ENCODE measurements at places on chromosomes 3 and 15. TPM values are rescaled to one million over a fixed set of nuclear protein-coding genes. Genes with fewer than 3 reads are reported as not detected.

GRCh38 chr3:50183755-50184154 lies 7.7 kb upstream of the GNAT1 start:
- no peak for DNase-seq

DNA sequence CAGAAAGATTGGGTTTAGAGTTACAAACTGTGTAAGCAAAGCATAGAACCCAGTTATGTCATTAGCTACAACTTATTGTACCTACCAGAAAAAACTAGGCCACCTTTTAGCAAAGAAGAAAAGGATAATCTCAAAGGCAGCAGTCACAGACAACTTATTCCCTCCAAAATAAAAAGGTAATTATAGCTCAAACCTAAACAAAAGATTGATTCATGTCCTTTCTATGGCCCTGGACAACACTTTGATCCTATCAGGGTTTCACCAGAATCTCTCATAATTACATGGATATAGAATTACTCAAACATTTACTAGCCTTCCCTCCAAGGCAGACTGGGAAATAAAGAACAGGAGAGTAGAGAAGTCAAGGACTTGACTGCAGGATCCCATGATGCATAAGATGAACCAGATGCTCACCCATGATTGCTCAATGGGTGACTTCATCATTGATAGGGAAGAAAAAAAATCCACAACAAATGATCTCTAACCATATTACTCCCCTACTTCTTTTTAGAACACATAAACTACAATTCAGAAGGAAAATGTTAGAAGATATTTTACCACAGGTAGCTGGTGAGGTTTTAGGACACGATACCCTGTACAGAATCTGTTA lies 17.4 kb downstream of the DET1 start:
- DNase-seq: no peak

DNA sequence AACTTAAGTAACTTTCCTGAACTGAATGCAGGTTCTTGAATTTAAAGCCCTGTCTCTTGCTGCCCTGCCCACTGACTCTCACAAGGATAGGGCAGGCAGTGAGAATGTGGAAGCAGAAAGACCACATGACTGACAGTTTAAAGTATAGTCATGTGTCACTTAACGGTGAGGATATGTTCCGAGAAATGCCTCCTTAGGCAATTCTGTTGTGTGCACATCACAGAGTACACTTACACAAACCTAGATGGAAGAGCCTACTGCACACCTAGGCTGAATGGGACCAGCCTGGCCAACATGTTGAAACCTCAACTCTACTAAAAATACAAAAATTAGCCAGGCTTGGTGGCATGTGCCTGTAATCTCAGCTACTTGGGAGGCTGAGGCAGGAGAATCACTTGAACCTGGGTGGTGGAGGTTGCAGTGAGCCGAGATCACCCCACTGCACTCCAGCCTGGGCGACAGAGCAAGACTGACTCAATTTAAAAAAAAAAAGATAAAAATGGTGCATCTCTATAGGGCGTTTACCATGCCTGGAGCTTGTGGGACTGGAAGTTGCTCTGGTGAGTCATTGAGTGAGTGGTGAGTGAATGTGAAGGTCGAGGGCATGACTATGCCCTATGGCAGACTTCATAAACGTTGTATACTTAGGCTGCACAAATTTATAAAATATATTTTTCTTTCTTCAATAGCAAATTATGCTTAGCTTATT lies 18.9 kb upstream of the COPG1 start:
- no peak for DNase-seq

DNA sequence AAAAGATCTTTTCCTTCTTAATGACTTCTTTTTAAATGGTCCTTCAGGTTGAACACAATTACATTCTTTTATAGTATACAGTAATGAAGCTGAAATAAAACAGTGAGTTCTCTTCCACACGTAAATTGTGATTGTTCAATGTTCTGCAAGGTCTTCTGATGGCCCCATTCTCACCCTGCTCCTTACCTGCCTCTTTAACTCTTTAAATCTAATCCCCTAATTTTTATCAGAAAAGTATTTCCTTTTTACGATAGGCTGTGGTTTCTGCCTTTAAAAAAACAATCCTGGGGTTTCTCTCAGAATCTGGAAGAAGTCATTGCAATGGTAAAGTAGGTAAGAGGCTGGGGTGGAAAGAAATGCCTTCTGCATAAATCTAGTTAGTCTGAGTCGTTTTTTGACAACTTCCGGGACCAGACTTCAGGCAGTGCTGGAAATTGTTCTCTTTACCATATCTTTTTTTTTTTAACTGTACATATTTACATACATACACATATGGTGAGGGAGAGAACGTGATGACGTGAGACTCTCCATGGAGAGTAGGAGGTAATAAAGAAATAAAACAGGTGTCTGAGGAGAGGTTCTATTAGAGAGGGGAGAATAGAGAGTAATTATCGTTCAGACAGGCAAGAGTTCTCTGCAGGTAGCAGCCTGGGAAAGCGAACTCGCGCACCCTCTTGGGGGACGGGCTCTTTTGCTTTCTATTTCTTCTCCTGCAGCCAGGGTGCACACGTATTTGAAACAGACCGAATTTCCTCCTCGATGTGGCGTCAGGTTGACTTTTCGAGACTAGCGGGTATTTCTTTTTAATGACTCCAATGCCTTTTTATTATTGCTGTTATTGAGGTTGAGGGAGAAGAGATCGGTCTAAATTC lies at the start of gene SIDT1:
SIDT1 (plus strand) TSS at position 730 of the 872 bp plus-strand sequence. CDS start 467 bp downstream, outside the sequence.
- peak; percentile 87 for DNase-seq

- peak; percentile 58 for DNase-seq
Observed at GRCh38 chr15:88476635-88477060, 9.1 kb downstream of the MRPS11 start.

DNA sequence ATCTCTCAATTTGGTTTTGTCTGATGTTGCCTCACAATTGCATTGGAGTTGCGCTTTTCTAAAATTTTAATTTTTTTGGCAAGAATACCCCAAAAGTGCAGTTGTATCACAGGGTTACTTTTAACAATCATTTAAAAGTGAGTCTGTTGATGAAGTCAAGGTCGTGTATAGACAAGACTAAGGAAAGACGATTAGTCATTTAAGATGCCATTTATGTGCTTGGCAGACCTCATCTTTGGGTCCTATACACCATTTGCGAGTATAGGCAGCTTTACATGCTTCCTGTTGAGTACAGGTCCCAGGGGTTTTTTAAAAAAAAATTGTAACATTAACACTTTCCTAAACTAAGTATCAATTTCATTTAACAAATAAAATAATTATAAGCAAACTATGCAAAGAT lies 12.5 kb downstream of the ARNT2 start:
- DNase-seq: no peak

DNA sequence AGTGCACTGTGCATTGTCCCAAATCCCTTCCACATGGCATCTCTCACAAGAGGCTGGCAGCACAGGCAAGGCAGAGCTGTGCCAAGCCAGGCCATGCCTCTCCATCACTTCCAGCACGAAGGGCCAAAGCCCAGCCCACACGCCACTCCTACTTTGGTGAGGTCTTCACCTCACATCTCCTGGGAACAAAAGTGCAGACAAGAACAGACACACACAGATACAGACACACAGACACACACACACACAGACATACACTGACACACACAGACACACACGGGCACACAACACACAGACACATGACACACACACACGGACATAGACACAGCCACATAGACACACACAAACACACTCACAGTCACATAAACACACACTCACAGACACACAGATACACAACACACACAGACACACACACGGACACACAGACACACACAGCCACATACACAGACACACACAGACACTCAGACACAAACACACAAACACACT lies 233.3 kb downstream of the UACA start:
- no peak for DNase-seq

DNA sequence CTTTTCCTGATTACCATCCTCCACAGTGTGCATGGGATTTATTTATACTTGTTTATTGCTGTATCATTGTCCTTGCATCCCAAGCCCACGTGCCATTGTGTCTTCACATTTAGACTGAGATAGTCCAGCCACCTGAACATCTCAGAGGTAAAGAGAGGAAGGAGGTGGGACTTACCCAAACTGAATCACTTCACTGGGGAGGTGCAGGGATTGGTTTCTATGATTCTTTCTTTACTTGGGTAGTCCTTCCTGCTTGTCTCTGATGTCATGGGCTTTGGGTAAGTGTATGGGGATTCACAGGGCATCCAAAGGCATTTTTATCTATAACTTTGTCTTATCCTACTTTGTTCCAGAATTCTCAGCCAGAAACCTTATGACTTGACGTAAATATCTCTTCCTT lies 141.5 kb upstream of the UMPS start:
- DNase-seq: no peak

DNA sequence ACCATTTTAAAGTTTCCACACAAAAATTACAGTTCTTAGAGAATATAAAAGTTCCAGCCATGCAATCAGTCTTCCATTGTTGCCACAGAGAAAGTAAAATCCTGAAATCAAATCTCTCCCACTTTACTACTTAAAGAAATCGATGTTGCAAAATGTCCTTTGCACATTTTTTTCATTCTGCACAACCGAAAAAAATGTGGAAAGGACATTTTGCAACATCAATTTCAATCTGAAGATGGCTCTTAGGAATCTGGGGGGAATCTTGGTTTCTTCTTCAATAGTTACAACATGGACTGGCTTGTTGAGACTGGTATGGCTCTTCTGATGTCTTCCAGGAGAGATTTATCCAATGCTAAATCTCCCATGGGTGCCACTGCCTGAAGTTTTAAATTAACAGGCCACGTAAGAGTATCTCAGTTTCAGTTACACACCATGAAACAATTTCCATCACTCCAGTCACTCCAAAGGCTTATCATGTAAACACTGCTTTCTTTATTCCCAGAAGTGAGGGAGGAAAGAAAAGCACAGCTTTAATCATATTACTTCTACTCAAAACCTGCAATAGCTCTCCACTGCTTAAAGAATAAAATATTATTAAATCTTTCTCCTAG lies 55.8 kb upstream of the CTNNB1 start:
- no peak for DNase-seq

- DNase-seq: no peak
Observed at GRCh38 chr3:112555535-112556170, 6.1 kb downstream of the ATG3 start.

GRCh38 chr3:137071104-137071503 lies 113.3 kb downstream of the IL20RB start:
- no peak for DNase-seq

GRCh38 chr3:25854635-25855034 lies 64.7 kb downstream of the OXSM start:
- DNase-seq: no peak

DNA sequence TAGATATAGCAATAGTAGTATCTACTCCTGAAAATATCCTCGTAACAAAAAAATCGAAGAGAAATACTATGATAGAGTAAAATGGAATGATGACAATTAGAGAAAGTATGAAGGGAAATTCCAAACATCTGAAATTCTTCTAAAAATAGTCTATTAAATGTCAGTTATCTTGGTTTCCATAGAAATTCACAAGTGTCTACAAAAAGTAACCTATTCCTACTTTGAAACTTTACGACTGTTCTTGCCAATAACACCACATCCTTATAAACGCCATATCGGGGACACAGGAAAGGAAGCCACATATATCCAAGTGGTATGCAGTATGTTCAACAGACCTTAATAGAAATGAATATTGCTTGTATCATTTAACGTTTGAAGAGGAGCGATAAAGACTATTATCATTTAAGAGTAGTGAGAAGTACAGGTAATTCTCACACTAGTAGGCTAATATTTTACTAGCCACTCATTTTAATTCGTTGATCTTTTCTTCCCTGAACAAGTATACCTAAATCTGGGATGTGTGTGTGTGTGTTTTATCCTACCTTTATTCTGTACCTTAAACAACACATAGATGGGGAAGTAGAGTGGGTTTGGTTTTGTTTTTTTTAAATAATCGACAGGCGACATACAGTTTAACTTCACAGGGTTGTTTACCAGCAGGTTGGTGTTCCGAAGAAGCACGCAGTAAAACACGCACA lies 1.2 kb downstream of the GPR176 start:
- no peak for DNase-seq

DNA sequence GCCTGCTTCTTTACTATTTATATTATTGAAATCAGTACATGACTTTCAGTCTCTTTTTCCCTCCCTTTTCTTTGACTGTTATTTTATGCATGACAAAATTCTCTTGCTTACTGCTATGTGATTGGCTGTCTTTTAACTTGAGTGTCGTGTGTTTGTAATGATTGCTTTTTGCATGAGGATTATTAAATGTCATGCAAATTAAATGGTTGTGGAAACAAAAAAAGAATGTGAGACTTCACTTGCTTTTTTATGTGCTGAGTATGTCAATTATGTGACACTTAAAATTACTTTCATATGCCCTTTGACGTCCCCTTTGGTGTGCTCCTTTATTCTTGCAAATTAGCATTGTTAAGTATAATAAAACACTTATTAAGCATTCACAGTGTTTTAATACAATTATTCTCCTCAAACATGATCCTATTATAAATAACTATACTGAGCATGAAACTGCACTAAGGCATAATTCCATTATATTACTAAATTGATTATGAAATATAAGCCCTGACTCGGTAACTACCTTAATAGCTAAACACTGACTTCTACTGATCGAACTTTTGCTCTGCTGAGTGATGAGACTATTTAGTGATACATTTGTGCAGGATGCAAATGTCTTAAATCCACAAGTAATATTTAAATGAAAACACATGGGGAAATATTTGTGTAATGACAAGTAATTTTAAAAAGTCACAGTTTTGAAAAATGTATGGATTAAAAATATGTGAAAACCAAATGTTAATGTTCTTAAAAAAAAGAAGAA lies 401.7 kb downstream of the NLGN1 start:
- DNase-seq: no peak

GRCh38 chr15:39682366-39682765 lies 100.3 kb downstream of the FSIP1 start:
- no peak for DNase-seq

DNA sequence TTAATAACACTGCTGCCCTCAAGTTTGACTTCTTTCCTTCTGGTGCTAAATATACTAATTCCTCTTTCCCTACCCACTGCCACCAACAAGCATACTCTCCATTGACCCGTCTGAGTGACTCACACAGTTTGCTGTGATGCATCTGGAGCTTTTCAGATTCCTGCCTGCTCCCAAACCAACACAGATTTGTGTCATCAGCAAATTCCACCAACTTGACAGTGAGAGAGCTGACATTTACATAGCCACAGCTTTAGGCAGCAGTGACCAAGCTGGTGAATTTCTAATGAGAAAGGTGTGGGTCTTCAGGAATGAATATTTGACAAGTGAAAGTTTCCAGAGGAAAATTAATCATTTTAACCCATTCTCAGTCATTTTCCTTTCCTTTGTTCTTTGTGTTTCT lies 96.5 kb upstream of the PRICKLE2 start:
- no peak for DNase-seq

GRCh38 chr15:81152799-81153198 lies 18.7 kb downstream of the CFAP161 start:
- no peak for DNase-seq

The TRIM42 gene
- not detected for total RNA-seq

The HRH1 gene
- total RNA-seq: 6.4 TPM

The PBRM1 gene
- total RNA-seq: 70.8 TPM

The SST gene
- total RNA-seq: not detected

The TM4SF4 gene
- not detected for total RNA-seq

The OSBPL10 gene
- 27.8 TPM for total RNA-seq

The PPM1M gene
- 28.6 TPM for total RNA-seq

The TP63 gene
- 228 TPM for total RNA-seq
